NCI-H146 (cell line): ENCODE measurements at places on chromosomes 16 and 17.

DNA sequence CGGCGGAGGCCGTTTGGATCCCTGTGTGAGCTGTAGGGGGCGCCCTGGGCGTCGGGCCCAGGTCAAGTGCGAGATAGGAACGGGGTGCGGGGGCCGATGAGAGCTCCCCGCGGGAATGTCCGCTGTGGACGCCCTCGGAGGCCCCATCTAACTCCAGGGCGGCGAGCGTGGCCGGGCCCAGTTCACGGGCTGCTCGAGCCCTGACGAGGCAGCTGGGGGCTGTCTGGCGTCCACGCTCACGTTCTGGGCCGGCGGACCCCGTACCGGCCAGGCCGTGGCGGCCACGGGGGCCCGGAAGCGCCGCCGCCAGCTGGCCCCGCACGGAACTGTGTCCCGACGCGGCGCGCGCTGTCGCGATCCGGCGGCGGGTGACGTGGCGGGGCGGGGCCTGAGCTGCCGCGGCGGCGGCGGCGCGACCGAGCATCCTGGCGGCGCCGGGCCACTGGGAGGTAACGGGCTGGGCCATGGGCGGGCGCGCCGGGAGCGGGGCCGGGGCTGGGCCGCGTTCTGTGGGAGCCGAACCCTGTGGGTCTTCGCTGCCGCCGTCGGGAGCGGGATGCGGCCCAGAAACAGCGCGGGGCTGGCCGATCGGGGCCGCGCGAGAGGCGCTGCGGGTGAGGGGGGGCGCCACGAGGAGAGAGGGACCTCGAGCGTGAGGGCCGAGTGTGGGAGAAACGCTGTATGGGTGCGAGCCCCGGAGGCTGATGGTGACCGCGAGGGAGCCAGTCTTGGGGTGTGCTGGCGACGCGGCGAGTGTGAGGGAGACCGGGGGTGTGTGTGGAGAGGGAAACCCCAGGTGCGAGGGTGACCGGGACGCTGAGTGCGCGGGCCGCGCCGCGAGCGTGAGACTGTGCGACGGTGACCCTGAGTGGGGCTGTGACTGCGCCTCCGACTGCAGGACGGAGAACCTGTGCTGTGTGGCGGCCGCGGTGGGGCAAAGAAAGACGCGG, at the start of gene SLC7A6:
Gene SLC7A6 (plus strand): TSS at position 399 of the 950 bp plus-strand sequence. CDS start 10,201 bp downstream, outside the sequence.
- DNase-seq: peak; percentile 48

DNA sequence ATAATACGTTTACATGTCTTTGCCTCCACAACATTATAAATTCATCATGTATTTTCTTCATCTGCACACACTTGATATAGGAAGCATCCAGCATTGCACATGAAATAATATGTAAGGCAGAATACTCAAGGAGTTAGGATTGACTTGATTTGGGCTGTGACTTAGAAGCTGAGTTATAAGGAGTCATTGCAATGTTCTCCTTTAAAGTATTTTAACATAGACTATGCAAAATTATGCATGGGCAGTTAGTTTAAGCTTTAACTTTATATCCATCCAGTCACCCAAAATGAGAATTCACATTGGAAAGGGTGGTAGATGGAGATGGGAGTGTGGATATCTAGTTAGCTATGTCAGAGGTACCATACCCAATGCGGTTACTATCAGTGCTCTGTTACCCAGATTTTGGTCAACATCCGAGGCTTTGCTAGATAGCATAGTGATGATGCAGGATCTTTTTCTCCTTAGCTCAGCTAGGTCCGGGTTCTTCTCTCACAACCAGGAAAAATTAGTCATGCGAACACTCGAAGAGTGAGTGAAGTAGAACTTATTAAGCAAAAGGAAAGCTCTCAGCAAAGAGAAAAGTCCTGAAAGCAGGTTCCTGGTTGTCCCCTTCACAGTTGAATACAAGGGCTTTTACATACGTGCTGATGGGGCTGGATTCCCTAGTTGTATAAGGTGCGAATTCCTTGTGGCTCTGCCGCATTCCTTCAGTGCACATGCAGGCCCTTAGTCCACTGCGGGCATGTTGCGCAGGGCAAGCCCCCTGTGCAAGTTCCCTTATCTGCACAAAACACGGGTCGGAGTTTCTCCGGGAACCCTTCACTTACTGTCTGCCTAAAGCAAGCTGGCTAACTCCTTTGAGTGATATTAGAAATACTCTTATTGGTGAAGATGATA, 73.1 kb upstream of the FAM20A start:
- no peak for DNase-seq

DNA sequence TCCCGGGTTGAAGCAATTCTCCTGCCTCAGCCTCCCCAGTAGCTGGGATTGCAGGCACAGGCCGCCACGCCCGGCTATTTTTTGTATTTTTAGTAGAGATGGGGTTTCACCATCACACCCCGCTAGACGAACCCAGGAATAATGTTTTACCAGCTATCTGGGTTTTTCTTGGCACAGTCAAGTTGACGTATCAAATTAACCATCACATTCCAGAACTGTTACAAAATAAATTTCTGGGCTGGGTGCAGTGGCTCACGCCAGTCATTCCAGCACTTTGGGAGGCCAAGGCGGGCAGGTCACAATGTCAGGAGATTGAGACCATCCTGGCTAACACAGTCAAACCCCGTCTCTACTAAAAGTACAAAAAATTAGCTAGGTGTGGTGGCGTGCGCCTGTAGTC, 501.2 kb downstream of the SHISA9 start:
- no peak for DNase-seq

DNA sequence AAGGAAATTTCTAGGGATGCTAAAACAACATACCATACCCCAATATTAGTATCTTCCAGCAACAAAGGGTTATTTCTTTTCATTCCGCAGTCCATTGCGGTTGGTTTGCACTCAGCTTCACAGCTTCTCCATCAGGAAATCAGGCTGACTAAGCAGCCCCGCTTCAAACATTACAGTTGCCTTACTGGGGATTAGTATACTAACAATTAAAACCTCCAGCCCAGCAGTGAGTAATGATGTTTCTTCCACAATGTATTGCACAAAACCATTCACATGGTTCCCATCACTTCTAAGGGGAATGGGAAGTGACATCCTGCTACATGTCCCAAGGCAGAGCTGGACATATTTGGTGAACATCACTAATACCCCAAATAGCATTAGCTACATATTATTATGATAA, 1384.9 kb downstream of the CDH8 start:
- DNase-seq: no peak

- DNase-seq: no peak
Observed at GRCh38 chr16:82059161-82059982, 24.3 kb downstream of the HSD17B2 start.

DNA sequence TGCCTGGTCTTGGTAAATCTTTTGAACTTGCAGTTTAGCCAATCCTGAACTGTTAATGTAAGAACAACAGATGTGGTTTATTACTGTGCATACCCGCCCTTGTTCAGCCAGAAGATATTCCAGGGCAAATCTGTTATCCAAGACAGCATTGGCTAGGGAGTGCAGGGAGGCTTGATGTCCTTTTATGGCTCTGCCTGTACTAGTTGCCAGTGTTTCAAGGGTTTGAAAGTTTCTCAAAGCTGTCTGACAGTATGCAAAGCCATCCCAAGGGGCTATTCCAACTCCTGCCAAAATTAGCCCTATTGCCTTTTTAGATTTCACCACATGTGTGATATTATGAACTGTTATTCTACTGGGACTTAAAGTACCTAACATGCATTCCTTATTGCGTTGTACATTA, 30.1 kb downstream of the LCMT1 start:
- DNase-seq: no peak

DNA sequence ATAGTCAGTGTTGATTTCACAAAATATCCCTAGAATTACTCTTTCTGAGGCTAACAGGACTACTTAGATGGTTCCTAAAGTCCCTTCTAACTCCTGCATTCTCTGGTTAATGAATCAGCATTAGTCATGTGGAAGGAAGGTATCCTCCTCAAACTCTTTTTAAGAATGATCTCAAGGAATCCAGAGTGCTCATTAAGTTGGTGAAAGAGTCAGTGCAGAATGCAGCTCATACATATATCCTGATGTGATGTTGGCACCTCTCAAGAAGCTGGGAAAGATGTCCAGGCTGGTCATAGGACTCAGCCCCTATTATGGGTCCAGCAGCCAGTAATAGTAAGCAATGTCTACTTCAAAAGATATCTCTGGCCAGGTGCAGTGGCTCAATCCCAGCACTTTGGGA, 65.5 kb downstream of the PIGL start:
- no peak for DNase-seq

- DNase-seq: no peak
Observed at GRCh38 chr16:17335826-17336529, 134.8 kb downstream of the XYLT1 start.

DNA sequence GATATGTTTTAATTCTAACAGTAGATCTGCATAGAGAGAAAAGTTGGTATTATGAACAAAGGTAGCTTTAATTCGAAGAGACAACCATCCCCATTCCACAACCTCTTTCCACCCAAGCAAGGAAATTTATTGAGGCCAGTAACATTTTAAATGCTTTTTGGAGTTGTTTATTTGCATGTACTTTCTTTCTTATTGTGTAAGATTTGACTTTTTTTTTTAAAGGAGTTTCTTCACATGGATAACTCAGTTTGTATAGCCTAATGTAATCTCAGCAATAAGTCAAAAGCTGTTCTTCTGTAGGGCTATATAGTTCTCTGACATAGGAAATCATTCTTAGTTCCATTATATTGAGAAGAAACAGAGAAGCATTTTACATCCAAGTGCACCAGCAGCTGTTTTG, 163.3 kb downstream of the PRKCA start:
- DNase-seq: no peak

DNA sequence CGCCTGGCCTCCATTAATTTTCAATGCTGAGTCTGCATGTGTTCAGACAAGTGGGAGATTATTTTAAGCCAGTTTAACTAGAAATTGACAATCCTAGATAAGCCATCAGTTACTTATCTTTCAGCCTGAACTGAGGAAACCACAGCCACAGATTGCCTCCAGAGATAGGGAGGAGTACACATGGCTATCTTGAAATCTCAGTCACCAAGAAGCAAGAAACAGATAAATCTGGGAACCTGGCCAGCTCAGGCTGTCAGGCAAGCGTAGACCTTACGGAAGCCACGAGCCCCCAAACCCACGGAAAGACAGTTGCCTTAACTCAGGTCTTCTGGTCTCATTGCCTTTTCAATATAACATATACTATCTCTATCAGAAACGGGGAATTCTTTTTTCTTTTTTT, 2.0 kb upstream of the GLG1 start:
- DNase-seq: no peak

DNA sequence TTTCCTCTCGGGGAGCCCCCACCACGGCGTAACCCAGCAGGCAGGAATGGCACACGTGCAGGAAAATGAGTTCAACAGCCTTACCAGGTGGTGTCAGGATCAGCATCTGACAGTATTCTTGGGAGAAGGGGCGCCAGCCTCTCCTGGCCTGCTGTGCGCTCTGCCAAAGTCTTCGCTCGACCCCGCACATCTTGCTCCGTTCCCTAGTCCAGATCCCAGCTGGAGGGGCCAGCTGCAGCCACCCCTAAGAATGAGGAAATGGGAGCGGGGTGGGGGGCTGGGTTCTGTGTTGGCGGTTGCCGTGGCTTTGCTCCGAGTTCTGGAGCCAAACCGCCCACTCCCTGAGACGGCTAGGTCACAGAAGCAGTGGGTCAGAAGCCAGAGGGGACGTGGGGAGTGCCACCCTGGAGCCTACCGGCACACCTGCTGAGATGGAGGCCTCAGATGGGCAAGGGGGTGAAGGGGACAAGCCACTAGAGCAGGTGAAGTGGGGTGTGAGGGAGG, at the start of gene CHCT1:
Gene CHCT1 (plus strand): TSS at position 328 of the 504 bp plus-strand sequence. CDS start 104 bp downstream, at position 432.
- DNase-seq: no peak

DNA sequence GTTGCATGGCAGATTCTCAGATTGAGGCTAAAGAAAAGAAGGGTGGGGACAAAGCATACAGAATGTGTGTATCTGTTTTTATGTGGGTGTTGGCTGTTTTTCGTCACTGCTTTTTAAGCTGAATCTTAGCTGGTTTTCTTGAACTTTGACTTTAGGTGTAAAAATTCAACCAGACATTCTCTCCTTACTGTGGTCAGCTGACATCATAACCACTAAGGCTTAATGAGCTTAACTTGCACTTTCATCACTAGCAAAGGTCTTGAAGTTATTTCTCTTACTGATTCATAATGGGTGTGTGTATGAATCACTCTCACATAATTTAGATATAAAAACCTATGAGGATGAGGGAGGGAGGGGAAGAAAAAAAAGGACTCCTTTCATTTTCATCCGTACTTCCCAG, 4.0 kb upstream of the CDC6 start:
- no peak for DNase-seq

DNA sequence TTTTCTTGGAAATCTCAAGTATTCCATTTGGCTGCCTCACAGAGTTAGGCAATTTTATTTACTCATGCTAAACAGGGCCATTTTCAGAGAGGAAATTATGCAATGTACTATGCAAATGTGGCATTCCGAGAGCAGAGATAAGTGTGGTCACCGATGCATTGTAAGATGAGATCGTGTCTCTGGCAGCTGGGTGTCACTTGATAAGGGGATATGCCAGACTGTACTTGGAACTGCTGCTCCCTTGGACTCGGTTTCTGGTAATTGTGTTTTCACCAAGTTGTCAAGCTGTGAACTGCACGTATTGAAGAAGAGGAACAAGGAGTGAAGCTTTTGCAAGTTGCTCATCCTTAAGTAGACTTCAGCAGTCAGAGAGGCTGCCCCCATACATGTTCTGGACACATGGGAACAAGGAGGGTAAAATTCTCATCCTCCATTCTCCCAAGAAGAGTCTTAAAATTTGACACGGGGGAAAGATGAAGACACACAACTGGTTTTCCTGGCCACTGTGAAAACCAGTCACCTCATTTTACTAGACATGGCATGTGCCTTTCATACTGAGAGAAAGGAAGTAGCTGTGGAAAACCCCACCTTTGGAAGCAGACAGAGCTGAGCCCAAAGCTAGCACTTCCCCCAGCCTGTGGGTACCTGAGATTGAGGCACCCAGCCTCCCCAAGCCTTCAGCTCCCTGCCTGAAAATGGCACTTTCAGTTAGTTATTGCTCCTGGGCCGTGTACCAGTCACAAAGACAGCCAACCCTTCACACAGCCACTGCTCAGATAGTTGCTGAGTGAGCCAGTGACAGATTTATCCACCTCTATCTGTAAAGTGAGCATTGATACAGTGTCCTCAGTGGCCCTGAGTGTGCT, 150.7 kb downstream of the SOCS1 start:
- peak; percentile 19 for DNase-seq

DNA sequence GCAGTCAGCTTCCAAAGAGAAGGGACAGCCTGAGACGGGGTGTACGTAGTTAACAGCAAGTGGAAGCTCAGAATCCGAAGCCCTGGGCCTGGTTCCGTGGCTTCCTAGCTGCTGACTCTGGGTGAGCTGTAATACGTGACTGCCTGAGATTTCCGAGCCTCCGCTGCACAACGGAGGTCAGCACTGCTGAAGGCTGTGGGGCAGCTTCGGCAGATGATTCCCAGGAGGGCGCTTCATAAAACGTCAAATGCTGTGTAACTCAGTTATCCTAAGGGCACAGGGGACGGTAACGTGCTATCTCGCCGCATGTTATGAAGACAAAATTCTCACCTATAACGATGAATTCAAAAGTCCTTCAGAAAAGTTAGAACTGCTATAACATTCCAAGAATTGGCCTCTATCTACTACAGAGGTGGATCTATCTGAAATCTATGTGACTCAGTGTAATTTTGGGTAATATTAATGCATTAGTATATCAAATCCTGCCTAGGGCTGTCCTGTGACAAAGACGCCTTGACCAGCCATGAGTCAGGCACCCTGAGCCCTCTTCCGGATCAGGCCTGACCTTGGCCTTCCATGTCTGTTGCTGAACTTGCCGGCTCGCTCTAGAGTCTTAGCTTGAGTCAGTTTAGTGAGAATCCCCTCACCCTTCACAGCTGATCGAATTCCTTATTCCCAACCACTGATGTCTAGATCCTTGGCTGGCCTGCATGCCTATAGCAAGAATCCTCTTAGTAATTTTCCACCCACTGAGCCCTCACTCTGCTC, 43.5 kb downstream of the MARF1 start:
- no peak for DNase-seq

GRCh38 chr17:74123350-74123749, 80.1 kb upstream of the RPL38 start:
- no peak for DNase-seq
